ENCODE measurements at places on chromosomes 5 and 9.

DNA sequence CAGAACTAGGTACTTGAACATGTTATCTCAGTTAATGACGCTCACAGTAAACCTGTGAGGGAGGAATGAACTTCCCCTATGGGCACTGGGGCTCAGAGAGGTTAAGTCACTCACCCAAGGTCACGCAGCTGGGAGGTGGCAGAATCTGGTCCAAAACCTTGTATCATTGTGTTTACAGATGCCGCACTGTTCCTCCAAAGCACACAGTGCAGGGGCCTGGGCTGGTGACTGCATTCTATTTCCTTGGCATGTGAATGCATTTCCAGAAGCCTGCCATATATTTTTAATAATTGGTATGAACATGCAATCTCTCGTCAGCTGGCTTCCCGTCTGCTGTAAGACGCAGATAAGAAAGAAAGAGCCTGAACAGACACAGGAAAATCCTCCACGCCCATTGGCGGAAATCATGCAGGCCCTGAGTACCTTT is 77.0 kb upstream of the TBC1D2 start:
- no peak for DNase-seq

DNA sequence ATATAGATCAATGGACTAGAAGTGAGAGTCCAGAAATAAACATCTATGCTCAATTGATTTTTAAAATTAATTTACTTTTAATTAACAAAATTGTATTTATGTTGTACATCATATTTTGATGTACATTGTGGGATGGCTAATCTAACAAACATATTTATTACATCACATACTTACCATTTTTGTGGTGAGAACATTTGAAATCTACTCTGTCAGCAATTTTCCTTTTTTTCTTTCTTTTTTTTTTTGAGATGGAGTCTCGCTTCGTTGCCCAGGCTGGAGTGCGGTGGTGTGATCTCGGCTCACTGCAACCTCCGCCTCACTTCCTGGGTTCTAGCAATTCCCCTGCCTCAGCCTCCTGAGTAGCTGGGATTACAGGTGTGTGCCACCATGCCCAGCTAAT is 32.4 kb upstream of the SHB start:
- no peak for DNase-seq

DNA sequence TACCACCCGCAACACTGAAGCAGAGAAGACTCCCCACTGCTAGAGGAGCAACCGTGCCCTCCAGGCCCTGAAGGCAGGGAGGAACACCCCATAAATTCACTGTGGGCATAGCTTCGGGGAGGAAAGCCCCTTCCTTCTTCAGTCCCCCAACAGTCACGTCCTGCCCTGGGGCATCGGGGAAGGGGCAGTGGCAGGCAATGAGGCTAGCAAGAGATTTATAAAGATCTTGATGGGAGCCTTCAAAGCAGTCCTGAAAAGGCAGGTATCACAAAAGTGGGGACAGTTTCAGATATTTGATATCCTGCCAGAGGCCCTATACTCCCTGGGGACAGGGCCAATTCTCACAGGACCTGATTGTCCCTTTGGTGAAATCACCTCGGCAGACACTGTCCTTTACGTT is 16.9 kb upstream of the TRIM14 start:
- DNase-seq, result no peak

GRCh38 chr9:137534256-137535119 is 15.7 kb downstream of the PNPLA7 start:
- peak; percentile 86 for DNase-seq

GRCh38 chr5:169142264-169142970 is 158.5 kb downstream of the SLIT3 start:
- DNase-seq, result peak; percentile 70

GRCh38 chr9:114417511-114417910 is 29.7 kb upstream of the AKNA start:
- no peak for DNase-seq

DNA sequence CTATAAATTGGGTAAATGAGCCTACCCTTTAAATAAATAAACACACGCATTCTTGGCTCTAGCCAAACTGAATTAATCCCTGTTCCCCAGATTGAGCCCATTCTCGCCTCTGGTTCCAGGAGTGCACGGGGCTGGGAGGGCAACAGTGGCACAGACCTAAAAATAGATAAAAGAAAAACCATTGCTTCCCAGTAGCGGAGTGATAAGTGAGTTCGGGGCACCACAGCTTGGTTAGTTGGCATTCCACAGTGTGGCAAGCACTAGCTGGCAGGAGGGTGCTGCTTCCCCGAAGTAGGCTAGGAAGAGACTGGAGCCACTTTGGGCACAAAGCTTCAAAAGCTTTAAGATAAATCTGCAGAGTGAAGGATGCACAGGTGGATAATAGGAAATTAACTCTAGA is 322.2 kb upstream of the SGCD start:
- no peak for DNase-seq

DNA sequence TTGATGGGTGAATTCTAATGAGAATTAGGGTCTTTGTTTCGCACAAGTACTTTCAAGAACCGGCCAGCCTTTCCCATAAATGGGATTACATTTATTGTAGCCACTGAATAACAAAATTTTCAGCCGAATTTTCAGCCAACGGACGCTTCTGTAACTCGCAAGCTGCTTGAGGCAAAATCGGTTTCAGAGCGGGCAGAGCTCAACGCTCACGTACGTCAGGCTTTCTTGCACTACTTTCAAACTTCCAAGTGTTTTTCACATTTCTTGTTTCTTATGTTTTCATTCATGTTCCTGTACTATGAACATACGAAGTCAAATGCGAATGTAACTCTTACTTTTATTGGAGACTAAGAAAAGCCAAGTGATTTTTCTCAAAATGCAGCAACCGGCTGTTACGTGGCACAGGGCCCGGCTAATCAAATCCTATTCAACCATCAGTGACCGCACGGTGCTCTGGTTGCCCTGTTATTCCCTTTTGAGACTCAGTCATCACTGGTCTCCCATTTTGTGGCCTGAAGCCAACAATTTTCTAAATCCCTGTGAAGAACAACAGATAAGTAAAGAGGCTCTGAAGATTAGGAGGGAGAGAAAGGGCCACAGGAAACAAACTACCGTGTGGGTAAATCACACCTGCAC is 68.5 kb downstream of the SLC28A3 start:
- peak; percentile 47 for DNase-seq

DNA sequence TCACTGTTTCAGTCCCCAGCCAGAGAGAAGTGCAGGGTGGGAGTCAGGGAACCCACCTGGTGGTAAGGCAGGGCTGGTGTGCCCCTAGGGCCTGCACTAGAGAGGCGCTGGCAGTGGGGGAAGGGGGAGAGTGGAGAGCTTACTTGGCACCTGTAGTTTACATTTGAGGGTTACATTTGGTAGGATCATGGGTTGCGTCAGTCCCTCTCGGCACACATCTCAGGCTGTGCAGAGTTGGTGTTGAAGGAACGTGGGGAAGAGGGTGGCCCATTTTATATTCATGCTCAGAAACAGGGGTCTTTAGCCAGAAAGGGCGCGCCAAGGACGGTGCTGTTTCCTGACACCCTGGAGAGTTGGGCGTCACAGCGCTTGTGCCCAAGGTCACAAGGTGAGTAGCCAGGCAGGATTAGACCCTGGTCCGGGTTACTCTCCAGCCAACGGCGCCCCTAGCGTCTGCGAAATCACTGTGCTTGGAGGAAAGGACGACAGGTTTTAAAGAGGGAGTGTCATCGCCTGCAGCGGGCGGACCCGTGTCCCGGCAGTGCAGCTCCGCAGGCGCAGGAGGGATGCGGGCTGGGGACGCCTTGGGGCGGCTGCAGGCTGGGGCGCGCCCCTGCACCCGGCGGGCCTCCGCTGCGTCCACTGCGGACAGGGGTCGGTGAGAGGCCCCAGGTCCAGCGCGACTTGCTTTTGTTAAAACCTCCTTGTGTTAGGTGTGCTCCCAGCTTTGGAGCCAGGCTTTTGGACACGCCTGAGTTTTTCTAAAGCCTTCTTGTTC is 272.6 kb downstream of the FANCC start:
- DNase-seq, result no peak

GRCh38 chr5:132591145-132591544 is 34.4 kb downstream of the RAD50 start:
- DNase-seq, result no peak

DNA sequence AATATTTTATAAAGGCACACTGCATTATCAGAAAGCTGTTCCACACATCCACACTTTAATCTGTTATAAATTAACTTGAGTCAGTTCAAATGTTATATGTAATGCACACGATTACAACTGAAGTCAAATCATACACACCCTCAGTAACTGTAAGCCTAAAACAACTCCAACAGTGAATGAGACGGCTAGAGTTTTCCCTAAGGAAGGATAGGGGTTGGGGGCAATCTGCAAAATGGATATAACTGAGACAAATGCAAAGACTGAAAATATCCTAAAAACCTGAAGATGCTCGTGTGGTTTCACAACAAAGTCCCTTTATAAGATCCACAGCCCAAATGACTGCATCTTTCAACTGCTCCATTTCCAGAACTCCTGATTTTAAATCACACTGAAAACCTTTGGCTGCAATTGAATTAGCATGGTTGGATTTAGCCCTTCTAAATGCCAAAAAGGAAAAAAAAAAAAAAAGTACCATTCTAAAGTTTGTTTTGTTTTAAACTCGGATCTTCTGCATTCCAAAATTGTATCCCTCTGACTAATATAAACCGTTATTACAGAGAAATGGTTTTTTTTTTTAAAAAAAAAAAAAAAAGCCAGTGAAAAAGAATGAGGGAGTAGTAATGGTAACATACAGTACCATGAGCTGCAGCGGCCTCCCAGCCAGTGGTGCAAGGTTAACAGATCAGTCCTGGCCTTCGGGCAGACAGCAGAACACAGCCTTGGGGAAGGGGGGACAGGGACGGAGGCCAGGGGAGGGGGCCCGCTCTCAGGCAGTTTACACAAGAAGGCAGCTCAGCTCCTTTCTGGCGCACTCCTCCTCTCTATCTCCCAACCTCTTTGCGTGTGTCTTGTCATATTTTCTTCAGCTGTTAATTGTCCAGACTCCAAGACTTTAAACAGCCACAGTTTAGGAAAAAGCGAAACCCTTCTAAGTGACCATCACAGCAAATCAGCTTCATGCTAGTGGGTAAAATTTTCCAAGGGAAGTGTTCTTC is 166.1 kb downstream of the BNC2 start:
- DNase-seq, result peak; percentile 89

DNA sequence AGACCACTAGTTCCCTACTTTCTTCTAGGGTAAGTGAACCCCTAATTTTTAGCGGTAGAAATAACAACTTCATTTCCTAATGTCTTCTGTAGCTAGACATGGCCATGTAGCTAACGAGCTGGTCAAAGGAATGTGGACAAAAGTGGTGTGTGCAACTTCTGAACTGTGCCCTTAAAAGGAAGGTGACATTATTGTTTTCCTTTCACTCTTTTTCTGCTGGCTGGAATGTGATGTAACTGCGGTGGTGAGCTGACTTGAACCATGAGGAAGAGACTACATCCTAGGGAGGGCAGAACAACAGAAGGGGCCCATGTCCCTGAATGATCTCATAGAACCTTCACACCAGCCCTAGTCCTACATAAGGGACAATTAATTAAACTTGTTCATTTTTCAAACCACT is 1.3 kb upstream of the SNX2 start:
- no peak for DNase-seq

DNA sequence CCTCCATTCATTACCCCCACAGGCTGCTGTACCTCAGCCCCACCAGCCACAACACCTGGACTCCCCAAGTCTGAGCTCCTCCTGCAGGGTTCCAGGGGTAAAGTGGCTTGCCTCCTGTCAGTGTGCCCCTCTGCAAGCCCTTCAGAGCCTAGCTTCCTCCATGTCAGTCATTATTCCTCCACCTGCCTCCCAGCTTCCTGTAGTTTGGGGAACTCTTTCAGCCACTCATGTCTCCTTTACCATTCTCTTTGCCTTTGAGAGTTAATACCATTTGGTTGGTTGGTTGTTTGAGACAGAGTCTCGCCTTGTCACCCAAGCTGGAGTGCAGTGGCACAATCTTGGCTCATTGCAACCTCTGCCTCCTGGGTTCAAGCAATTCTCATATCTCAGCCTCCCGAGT is 36.2 kb downstream of the IRF1 start:
- DNase-seq, result no peak

GRCh38 chr9:98087420-98088354 is 31.2 kb downstream of the NANS start:
- peak; percentile 52 for DNase-seq

GRCh38 chr5:122707796-122708195 is 67.1 kb upstream of the SNX2 start:
- DNase-seq, result no peak

DNA sequence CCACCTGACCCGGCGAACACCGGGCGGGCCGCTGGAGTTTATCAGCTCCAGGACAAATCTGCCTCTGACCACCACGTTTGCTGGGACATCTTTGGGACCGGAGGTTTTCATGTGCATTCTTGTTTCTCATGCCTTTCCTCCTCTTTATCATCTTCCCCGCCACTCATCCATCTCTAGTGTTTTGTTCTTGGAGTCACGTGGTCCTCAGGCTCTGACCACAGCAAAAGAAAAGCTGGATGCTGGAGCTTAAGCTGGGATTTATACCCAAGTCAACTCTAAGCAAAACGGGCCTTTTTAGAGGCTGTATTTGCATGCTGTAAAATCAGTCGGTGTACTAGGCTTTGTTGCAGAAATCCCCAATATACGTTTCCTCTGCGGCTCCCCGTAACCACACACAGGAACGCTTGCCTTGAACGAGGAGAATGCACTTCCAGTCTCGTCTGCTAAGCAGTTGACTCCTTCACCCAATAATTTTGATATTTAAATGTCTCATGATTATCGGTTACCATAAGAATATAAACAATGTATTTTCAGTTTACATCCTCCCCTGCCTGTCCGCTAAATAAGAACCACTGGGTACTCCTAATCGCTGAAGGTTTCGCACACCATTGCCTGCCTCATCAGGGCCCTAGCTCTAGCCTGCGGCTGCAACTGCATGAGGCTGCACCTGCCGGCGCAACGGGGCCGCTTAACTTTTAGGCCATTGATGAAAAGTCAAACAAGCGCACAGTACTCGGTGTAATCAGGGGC is 560 bp upstream of the NDUFS6 start:
- peak; percentile 19 for DNase-seq

DNA sequence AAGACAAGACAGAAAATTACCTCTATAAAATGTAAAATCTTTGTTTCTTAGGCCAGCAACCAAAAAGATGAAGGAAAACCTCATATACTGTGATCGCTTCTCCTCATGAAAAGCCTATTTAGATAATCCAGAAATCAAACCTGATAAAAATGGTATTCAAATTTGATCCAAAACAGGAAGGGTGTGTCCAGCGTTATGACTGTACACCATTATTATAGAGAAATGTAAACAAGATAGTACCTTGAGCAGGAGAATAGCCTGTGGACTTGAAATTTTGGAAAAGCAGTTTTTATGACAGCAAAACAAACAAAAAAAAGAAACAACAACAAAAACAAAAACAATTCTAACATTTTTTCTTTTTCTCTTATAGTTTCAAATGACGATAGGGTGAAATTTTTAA is 1382.8 kb upstream of the CDH9 start:
- DNase-seq, result no peak

DNA sequence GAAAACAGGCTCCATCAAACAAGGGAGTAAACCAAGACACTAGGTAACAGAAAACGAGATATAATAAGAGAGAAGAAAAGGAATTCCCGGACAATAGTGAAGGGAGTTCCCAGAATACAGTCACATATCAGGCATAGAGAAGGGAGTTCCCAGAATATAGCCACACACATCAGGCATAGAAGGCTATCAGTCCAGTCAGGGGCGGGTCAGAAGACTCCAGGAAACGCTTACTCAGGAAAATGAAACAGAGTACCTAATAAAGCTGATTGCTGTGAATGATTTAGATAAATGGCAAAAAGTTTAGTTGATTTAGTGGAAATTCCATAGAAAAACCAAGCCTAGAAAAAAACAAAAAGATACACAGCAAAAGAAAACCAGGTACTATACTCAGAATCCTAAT is 4.9 kb downstream of the TOMM5 start:
- DNase-seq, result no peak
